ENCODE measurements at places on chromosomes 16 and 17.

GRCh38 chr17:69523244-69523861, 108.9 kb downstream of the MAP2K6 start:
- DNase-seq: peak; percentile 48

DNA sequence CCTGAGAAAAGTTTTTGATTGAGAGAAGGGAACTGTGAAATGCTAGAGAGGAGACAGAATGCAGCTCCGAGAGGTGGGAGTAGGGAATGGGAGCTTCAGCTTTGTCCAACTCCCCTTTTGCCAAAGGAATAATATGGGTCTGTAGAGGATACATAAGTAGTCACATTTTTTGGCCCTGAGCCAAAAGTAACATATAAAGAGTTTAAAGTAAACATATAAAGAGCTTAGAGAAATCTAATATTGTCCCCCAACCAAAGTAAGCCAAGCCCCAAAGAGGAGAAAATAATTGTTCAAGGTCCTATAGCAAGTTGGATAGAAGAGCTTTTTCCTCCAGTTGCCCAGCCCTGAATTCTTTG, 215.1 kb downstream of the TMEM114 start:
- DNase-seq: no peak

DNA sequence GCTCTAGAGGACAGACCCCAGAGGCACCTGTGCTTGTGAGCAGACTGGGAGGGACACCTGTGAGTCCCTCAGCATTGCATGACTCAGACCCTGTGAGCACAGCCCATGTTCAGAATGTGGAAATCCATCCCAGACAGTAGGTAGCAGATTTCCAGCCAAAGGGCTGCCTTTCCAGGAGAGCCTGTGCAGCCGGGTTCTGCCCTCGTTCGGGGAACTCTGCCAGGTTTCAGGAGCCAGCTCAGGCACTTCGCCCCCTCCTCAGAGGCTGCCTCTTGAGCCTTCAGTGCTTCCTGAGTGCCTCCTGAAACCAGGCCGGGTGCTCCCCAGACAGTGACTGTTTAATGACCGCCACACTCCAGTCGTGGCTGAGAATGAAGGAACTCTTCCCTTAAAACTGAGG, 23.3 kb upstream of the SDR42E2 start:
- DNase-seq: no peak

DNA sequence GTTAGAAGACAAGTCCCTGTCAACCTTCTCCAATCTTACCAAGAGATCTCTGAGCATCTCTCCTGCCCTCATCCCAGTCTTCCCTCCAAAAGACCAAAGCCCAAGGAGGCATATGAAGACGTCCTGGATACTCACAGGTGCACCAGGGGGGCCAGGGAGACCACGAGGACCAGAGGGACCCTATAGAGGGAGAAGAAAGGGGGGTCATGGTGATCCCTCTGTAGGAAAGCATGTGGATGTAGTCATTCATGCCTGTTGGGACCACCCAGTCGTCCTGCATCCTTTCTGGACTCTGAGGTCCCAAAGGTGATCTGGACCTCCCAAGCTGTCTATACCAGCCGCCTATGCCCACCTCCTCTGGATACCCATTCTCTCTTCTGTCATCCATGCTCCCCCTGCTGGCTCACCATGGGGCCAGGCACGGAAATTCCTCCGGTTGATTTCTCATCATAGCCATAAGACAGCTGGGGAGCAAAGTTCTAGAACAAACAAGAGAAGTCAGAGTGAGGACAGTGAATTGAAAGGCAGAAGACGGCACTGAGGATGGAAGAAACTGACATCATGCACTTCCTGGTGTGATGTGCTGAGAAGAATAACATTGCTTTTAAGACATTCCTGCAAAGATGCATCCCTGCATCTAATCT, 3.3 kb downstream of the COL1A1 start:
- peak; percentile 93 for DNase-seq

DNA sequence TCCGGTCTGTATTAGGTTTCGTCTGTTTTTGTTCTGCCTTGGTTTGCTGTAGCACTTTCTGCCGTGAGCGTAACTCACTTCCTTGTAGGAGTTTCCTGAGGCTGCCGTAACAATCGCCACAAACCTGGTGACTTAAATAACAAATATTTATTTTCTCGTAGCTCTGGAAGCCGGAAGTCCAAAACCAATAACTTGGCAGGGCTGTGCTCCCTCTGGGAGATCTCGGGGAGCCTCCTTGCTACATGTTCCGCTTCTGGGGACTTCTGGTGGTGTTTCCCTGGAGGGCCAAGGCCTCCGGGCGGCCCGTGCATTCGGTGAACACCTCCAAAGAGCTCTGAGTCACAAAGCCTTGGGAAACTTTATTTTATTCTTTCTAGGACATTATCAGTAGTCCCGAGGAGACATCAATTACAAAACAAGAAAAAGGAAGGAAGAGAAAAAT, 6.8 kb upstream of the WDR45B start:
- DNase-seq: no peak

GRCh38 chr17:75910699-75911098, 6.0 kb upstream of the MRPL38 start:
- no peak for DNase-seq

All from HuH-7 (cell line).